Stomach (tissue), 19 donors: ENCODE measurements at places on chromosomes 3 and 15.

- no peak for DNase-seq
Observed at GRCh38 chr3:34881026-34881425, 758.3 kb upstream of the ARPP21 start.

DNA sequence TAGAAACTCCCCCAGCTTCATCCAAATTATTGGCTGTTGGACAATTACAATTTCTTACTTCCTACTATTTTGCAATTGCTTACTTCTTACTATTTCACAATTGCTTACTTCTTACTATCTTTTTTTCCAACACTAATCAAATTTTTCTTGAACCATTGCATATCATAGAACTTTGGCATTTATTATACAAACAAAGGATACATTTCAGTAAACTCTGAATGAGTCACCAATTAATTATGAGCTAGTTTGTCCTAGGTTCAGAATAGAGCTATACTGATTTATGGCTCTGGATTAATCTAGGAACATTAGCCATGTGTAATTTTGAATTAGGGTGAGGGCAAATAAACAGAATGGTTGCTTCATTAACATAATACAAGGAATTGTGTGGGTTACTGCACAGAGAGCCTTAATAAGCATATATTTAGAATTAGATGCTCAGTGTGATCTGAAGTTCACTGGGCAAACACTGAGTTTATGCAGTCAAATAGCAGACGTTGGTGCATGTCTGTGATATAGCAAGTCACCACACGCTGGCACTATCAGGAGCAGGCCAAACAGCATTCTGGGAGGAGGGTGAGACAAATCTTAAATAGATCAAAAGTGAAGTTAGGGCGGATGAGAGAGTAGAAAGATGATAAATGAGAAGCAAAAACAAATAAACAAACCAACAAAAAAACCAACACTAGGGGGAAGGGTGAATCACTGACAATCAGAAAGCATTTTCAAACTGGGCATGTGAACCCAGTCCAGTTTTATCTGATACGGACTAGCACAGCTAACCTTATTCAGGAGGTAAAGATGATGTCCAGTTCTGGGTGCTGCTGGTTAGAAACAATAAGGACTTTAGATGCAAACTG lies 21.5 kb downstream of the GABRR3 start:
- DNase-seq, result peak; percentile 17

DNA sequence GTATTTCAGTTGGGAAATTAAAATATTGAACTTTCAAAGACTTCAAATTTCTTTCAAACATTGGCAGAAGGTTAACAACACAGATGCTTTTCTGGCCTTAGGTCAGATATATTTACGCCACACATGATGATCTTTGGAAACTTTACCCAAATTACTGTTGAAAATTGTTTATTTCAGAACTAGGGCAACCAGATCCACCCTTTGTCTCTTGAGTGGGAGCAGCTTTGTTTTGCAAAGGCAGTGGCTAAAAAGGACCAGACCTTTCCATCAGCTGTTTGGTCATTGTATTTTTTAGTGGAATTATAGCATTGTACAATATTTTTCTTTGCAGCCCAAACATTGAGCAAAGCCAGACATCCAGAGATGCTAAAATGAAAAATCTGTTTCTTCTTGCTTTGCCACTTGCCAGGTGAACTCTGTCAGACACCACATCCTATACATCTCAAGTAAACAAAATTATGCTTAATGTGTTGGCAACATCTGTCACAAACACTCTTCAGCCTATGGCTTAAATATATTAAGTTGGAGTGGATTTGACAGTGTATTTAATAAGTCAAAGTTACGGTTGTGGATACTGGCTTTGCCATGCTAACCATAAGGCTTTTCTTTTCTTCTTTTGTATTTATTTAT lies 651.9 kb downstream of the RBMS3 start:
- no peak for DNase-seq

DNA sequence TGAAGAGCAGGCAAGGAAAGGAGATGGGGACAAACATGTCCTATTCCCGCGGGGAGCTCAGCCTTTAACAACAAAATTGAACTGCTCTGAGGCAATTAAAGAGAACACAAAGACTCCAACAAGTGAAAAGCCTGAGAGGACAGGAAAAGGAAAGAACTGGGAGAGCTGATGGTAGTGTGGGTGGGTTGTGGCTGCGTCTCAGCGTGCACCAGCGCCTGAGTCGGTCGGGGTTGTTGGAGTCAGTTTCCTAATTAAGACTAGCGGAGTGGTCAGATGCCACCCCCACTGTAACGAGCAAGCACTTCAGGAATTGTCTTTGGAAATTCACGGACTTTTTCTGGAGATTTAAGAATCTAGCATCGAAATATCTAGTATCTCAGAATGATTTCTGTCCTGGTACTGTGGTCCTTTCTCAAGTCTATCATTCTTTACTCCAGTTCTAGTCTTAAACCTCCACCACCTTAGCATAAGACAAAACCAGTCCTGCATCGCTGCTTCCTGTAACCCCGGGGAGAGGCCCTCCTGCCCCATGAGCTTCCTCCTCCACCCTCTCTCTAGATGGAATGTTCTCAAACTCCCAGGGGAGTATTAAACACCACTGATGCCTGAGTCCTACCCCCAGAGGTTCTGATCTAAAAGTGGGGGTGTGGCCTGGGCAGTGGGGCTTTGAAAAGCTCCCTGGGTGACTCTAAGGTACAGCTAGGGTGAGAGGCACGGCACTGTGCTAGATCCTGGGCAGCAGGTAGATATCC lies 104.0 kb downstream of the CYP19A1 start:
- no peak for DNase-seq

DNA sequence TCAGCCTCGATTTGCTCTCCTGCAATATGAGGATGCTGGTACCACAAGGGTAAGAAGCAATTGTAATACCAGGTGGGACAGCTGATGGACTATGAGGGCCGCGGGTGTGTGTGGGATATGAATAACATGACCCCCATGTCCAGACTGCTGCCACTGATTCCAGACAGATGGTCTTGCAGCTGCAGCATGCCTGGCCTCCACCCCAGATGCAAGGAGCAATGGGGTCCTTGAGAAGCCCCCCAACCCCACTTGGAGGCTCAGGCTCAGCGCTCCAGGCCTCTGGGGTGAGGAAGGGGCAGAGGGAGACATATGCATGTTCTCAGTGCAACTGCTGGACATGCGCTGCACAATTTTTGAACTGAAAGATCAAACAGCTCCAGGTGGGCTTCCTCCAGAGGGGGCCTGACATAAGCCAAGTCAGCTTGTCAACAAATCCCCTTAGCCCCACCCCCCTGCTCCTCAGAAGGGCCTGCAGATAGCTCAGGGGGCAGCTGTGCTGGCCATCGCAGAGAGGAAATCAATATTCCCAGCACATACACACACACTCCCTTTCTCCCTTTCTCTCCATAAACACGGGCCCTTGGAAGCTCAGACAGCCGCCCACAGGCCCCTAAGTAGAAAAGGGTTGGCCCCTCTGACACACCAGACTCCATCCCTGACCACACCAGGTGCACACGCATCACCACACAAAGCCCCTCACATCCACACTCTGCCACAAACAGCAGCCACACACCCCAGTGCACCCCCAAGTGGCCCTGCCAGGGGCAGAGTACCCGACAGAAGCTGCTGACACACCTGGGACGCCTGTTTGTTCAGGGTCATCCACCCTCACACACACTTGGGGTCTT lies 107.0 kb downstream of the IQSEC1 start:
- no peak for DNase-seq

DNA sequence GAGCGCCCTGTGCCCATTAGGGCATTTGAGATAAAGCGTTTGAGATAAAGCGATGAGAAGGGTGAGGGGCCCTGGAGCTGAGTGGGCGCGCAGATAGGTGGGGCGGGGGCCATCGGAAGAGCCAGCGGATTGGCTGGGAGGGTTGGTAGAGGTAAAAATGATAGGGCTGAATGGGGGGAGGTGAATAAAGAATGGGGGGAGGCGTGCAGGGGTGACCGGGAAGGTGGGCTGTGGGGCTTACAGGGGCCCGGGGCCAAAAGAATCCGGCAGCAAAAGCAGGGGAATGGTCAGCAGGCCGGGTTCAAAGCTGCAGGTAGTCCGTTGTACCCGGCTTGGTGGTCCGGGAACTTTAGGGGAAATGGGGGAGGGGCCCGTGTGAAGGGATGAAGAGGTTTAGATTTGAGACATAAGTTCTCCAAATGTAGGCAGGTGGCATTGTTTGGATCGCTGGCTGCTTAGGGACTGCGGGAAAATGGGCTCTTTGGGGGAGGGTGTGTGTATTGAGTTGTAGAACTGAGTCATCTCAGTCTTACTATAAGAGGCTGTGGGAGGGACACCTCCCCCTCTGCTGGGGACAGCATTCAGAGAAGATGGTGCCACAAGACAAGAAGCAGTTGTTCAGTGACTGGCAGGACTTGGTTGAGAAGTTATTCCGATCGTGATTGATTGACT lies 610 bp downstream of the ARID3B start:
- peak; percentile 30 for DNase-seq
